BJ (cell line): ENCODE measurements at places on chromosomes 3 and 15. TPM values are rescaled to one million over a fixed set of nuclear protein-coding genes. Genes with fewer than 3 reads are reported as not detected.

Gene CIB2
- 4.5 and 7.4 TPM in 2 replicates for polyA plus RNA-seq

Gene PCOLCE2
- 0.78 and 0.94 TPM in 2 replicates for polyA plus RNA-seq

Gene TARS3
- 3.1 and 4.6 TPM in 2 replicates for polyA plus RNA-seq

Gene ARGFX
- not detected in 2 replicates for polyA plus RNA-seq

Gene FAH
- polyA plus RNA-seq, result 54.8 and 72.3 TPM in 2 replicates

Gene SHQ1
- 9.5 and 14.3 TPM in 2 replicates for polyA plus RNA-seq

Gene LRRC58
- polyA plus RNA-seq, result 6.3 and 10.9 TPM in 2 replicates

Gene GOLGA8O
- 0.56 and 0.78 TPM in 2 replicates for polyA plus RNA-seq

Gene CYFIP1
- polyA plus RNA-seq, result 89.9 and 93.4 TPM in 2 replicates

- DNase-seq, result no peak
Measured at GRCh38 chr15:69135499-69135898, 24.9 kb upstream of the GLCE start.

- DNase-seq, result peak; percentile 35
Measured at GRCh38 chr3:25508901-25509300, 80.8 kb downstream of the RARB start.

GRCh38 chr15:46301826-46302225, 667.0 kb downstream of the SQOR start:
- DNase-seq, result no peak

DNA sequence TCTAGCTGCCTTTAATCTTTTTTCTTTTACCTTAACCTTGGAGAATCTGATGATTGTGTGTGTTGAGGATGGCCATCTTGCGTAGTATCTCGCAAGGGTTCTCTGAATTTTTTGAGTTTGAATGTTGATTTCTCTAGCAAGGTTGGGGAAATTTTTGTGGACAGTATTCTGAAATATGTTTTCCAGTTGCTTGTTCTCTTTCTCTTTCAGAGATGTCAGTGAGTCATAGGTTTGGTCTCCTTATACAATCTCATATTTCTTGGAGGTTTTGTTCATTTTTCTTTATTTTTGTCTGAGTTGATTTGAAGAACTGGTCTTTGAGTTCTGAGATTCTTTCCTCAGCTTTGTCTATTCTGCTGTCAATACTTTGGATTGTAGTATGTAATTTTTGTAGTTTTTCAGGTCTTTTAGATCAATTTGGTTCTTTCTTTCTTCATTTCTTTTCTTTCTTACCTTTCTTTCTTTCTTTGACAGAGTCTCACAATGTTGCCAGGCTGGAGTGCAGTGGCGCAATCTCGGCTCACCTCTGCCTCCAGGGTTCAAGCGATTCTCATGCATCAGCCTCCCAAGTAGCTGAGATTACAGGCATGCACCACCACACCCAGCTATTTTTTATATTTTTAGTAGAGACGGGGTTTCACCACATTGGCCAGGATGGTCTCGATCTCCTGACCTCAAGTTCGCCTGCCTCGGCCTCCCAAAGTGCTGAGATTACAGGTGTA, 366.4 kb upstream of the RASGRP1 start:
- DNase-seq, result no peak

- DNase-seq, result no peak
Measured at GRCh38 chr3:148466980-148467740, 230.5 kb upstream of the AGTR1 start.

DNA sequence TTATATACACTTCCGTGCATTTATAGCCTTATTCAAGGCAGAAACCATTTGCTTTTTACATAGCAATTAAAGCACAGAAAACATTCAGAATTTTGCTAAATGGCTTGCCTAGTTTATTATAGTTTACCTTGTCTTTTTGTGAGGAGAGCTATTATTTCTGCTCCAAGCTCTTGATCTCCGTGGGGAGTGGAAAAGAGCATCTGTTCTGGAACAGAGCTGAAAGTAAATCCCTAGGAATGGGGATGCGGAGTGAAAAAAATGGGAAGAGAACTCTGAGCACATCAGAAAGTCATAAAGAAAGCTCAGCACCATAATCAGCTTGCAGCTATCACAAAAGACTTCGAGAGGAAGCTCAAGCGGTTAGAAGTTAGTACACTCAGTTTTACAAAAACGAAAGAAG, 1006.7 kb downstream of the ROBO2 start:
- no peak for DNase-seq

GRCh38 chr3:194547042-194547441, 60.2 kb upstream of the ATP13A3 start:
- DNase-seq, result no peak

- DNase-seq, result no peak
Measured at GRCh38 chr3:165196577-165197480, 645 bp upstream of the SLITRK3 start.

DNA sequence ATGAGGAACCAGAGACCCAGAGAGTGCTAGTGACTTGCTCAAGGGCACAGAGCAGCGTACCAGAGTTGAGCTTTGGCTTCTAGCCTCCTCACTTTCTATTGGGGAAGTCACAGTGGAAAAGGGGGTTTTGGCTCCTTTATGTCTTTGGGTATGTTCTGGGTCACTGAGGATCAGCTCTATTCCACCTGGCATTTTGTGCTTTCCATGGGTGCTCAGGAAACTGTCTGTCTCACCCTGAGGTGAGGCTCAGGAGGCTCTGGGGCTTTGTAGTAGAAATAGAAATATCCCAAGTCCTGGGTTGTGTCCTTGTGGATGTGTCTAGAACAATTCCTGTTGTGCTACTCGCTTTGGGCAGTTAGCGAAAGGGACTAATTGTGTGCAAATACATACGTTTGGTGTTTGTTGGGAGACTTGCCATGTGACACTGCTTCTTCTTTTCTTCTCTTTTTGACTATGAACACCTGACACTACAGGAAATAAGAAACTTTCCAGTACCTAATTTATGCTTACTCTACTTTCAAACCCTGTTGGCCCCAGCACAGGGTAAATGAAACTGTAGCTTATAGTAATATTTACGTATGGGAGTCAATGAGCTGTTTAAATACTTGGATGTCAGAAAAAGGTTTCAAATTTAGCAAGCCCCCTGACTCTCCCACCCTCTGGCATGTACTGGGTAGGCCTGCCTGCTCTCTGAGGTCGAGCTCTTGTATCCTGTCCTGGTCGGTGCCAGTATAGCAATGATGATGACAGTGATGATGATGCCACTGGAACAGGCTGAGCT, 35.6 kb downstream of the SMAD3 start:
- DNase-seq, result no peak

GRCh38 chr3:67522081-67522480, 132.3 kb downstream of the SUCLG2 start:
- DNase-seq, result no peak

- no peak for DNase-seq
Measured at GRCh38 chr3:174483254-174483653, 375.9 kb upstream of the NAALADL2 start.
